ENCODE measurements at places on chromosomes 5 and 9. TPM values are rescaled to one million over a fixed set of nuclear protein-coding genes. Genes with fewer than 3 reads are reported as not detected.

Gene UBAP2
- total RNA-seq: 29.8 TPM

Gene EQTN
- not detected for total RNA-seq

Gene SPTLC1
- 109 TPM for total RNA-seq

Gene MTAP
- total RNA-seq: 29.5 TPM

Gene NEUROG1
- total RNA-seq: not detected

Gene HMMR
- total RNA-seq: 3.5 TPM

Measured in breast epithelium (tissue), 4 donors.